Activated effector memory CD4-positive, alpha-beta T cell treated with anti-CD3 and anti-CD28 coated beads, Interleukin-2, amount 50 U/mL, for 16 hours (primary cell): ENCODE measurements at places on chromosomes 16 and 17.

DNA sequence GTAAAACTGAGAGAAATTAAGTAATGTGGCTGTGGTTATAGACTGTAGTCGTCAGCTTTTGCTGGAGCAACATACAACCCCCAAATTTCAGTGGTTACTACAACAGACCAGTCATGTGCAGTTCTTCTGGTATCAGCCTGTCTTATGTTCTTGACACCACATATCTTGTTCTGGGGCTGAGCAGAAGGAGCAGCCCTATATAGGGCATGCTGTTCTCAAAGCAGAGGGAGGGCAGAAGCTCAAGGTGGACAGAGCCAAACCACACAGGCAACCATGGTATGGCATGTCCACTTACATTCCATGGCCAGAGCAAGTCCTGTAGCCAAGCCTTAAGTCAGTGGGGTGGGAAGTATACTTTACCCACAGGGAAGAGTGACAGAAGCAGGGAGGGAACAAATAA lies 7.7 kb downstream of the PRKAR1A start:
- no peak for DNase-seq

DNA sequence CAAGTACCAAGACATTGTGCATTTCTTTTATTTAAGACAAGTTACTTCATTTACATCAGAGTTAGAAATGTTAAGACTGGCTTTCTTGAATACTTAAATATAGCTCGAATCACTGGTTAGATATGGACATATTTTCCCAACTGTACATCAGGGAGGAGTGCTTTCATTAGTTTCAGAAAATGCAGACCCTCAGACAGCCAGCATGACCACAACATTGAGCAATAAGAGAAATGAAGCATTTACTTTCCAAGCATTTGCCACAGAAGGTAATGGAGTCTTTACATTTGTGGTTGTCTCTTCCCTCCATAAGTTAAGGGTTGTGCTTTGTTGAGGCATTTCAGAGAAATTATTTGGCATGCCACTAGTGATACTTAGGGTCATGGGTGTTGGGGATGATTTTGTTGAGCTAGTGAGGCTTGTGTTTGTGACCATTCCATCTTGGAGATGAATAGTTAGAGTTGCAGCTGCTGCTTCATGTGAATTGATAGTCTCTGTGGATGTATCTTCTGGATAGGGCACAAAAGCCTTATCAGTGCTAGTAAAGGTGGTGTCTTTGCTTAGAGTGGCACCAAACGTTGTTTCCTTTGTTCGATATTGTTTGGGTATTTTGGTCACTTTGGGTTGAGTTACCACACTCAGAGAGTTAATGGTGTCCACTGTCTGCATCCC lies 2.1 kb downstream of the OMG start:
- DNase-seq = no peak

DNA sequence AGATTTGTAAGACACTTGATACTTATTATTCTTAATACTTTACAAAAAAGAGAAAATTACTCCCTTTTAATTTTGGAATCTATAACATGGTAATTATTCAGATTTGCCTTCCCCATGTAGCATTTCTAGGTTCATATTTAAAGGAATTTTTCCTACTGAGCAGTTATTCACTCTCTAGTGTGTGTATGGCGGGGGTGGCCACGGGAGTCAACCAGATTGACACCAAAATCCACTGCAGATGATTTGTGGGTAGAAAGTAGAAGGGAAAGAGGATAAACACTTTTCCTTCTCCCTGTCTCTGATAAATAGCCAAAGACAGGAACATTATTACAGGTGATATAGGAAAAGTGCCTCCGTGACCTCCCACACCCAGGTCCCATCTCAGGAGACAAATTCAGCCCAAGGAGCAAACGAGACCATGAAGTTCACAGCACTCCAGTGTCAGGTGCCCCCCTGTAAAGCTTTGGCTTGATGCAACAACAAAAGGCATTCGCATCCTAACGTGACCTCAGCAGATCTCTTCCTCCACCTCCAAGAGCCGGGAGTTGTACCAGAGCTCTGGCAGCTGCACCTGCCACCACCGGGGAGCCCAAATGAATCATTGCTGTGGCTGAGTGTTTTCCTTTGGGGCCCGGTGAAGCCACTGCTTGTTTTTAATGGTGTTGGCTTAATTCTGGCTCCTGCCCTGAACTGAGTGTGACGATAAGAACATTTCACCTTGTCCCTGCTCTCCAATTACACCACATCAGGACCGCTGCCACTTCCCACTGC lies 92.7 kb upstream of the NOL11 start:
- DNase-seq = no peak

DNA sequence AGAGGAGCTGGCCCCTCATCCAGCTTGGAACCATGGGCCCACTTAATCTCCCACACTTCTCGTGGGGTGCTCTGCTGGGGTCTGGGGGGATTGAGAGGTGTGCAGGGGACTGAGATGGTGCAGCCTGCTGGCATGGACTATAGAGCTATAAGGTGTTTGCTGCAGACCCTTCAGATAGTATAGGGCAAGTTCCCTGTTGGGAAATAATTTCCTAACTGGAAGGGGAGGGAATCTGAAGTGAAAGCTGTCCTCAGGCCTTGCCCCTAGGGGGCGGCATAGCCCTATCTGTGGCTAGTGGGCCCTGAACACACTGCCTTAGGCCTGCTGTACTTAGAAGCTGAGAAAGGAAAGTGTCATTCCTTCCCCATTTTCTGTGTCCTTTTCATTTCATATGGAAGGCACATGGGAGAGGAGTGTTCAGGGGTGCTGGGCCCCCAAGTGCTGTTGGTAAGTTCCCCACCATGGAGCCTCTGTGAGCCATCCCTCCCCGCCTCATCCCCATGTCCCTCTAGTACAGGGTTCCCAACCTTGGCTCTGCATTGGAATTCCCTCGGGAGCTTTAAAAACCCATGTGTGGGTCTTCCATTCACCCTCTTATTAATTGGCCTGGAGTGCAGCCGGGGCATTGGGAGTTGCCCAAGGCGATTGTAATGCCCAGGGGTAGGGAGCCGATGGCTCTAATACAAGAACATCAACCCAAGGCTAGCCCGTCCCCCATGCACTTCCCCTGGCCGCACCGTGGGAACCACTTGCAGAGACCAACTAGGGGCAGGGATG lies 19.7 kb downstream of the GOSR2 start:
- DNase-seq = peak; percentile 78

- DNase-seq = no peak
Observed at GRCh38 chr17:78039581-78039980, 81.1 kb downstream of the TNRC6C start.

DNA sequence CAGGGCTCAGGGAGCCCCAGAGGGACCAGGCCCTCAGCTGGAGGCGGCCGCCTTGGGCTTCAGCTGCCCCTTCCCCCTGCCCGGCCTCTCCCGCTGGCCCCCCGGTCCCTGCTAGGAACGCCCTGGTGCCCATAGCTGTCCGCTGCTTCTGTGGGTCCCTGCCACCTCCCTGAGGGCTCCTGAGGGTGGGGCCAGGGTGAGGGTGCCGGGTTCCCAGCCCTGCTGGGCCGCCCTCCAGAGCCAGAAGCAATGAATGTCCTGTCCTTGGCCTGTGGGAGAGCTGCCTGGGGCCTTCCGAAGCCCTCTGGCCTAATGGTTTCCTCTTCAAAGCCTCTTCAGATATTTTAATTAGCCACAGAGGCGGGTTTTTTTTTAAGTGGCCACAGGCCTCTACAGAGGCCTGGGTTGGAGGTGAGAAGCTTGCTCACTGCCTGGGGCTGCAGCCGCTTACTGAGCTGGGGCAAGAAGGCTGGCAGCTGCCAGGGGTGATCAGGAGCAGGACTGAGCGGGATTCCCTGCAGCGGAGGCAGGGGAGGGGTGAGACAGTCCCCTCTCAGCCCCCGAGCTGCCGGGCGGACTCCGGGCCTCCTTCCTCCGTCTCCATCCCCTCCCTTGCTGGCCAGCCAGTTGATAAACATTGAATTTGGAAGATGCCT lies 9.9 kb downstream of the CENPX start:
- DNase-seq = no peak

DNA sequence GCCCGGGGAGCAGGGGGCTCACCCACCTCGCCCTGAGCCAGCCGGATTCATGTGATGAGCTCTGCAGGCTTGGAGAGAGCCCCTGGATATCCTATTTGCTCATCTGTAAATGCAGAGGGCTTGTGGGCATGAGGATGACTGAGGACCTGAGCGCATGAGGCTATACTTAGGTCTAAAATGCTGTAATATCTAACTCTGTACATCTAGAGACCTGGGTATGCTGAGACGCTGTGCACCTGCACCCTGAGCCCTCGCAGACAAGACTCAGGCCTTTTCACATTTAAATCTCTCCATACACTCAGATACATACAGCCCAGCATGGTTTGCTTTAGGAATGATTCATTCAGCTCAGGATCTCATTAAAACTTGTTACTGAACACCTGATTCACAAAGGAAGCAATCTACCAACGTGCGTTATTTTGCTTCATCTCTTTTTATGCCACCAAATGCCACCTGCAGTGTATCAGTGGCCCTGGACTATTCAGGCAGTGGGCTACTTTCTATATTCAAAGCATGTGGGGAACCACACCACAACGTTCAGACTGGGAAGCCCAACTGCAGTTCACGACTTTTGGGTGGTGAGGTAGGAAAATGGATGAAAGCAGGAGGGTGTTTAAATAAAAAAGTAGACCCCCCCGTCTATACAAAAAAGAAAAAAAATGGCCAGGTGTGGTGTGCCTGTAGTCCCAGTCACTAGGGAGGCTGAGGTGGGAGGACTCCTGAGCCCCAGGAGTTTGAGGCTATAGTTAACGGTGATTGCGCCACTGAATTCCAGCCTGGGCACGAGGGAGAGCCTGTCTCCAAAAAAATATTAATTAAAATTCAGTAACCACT lies 12.0 kb downstream of the USP7 start:
- DNase-seq = no peak

DNA sequence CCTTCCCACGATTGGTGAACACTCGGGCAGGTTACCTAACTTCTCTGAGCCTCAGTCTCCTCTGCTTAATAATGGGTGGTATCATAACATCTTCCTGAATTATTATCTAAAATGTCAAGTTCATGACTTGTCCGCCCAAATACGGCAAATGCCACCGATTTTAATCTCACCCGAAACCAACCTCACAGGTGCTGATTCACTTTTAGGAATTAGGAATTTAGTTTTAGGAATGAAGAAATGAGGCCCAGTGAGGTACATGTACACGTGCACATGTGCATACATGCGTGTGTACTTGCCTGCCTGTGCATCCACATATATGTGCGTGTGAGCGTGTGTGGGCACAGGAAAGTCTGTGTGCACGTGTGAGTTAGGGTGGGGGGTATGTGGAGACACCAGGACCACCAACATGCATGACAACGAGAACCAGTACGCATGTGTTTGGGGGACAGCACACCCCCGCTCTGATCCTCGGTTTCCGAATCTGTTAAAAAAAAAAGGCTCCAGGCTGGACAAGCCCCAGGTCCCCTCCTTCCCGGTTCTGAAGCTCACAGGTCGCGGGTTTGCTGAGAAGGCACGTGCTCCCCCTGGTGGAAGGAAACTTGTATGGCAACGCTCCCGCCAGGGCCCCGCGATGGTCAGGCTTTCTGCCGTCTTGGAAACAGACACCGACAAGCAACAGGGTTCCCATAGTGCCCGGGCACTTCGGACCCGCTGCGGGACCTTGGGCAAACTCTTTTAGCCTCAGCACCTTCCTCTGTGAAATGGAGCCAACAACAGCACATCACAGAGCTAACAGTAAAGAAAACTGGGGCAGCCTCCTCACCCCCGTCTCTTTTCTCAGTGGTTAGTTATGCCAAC lies 219.2 kb downstream of the RBFOX3 start:
- DNase-seq = peak; percentile 87

DNA sequence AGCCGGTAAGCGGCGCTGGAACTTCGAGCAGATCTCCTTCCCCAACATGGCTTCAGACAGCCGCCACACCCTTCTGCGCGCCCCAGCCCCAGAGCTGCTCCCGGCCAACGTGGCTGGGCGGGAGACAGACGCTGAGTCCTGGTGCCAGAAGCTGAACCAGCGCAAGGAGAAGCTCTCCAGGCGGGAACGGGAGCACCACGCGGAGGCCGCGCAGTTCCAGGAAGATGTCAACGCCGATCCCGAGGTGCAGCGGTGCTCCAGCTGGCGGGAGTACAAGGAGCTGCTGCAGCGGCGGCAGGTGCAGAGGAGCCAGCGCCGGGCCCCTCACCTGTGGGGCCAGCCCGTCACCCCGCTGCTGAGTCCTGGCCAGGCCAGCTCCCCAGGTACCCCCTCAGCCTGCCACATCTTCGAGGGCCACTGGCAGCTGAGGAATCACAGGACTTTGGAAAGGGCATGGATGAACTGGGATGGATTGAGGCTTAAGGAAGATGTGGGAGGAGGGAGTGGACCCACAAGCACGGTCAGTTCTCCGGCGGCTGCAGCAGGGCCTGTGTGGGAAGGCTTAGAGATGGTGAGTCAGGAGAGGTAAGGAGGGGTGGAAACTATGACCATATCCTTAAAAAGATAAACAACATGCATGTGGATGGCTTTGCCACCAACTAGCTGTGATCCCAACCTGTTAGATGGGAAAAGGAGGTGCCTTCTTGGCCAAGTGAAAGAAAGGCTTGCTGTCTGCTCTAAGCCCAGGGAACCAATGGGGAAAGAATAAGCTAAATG lies 3.4 kb upstream of the LLGL2 start:
- DNase-seq = no peak

- no peak for DNase-seq
Observed at GRCh38 chr16:83689385-83689831, 118.4 kb upstream of the HSBP1 start.

DNA sequence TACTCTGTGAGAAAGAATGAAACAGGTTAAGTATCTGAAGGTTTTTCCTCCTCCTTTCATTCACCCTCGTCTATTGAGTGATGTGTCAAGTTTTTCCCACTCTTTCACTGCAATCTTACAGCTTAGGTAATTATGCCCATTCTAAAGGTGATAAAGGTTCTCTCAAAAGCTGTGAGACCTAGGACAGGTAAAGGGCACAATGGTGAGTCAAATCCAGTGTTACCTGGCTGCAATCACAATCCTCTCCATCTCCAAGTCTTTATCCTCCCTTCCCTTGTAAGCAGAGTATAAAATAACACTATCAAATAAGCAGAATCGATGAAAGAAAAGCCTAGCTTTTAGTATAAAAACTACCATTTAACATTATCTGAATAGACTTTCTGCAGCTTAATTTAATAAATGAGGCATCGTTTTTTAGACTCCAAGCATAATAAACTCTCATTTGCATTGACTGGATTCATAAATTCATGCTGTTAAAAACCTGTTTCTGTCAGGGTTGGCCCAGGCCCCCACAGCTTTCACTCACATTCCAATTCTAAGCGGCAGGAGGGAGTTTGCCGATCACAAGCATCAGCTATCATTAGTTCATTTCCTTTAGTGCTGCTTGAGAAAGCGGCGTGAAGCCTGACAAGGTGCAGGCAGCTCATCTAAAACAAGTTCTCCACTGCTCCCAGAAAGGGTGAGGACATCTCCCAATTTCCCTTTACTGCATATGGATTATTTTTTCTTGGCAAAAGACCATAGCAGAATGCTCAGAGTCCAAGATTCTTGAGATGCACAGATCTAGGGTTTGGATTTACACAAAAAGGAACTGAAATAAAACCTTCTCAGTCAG lies 67.8 kb downstream of the CDH8 start:
- DNase-seq = no peak

DNA sequence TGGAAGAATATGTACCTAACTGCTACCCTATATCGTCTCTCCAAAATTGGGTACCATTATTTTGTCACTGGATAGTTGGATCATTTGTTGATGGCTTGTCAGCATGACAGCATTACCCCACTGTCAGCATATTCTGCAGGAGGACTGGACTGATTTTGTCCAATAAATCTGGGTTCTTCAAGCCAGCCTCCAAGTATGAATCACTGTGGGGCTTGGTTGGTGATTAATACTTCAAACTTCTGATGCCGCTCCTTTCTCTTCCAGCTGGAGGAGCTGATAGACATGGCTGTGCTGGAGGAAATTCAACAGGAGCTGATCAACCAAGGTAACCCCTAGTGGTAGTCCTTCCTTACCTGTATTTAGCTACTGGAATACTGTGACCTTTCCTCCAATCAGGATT lies 2.5 kb downstream of the RPAIN start:
- no peak for DNase-seq

- no peak for DNase-seq
Observed at GRCh38 chr17:20944014-20944865, 98.6 kb downstream of the USP22 start.
